ENCODE measurements at places on chromosomes 13 and 19.
A peak's percentile ranks its signal among the peaks of the same experiment; 100 is the strongest.

GRCh38 chr13:26727633-26728032 lies 33.0 kb downstream of the GPR12 start:
- DNase-seq = no peak

- DNase-seq = no peak
These were observed 445.6 kb downstream of the KCTD12 start for GRCh38 chr13:76440568-76440967.

DNA sequence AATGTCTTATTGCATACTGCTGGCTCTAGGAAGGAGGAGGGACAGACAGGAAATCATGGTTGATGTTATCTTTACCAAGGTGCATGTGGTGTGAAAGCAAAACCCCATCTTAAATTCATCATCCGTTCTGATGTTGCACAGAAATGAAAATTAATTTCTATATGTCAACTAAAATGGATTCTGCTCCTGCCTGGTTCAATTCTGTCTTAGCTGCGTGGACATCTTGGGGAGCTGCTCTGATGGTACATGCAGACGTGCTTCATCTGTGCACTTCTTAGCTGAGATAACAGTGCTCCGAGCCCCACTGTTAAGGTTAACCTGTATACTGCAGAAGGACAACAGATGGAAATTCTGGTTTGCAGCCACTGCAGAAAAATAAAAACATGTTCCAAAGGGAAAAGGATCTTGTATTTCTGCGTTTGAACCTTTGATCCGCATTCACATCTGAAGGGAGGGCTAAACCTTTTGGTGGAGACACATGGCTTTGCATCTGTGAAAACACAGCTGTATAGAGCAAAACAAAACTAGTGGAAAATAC lies 155.6 kb downstream of the TM9SF2 start:
- DNase-seq = no peak

- DNase-seq = no peak
These were observed 524.5 kb downstream of the GPC6 start for GRCh38 chr13:93751117-93751516.

GRCh38 chr19:17379221-17379631 lies 2.1 kb upstream of the PLVAP start:
- no peak for DNase-seq

DNA sequence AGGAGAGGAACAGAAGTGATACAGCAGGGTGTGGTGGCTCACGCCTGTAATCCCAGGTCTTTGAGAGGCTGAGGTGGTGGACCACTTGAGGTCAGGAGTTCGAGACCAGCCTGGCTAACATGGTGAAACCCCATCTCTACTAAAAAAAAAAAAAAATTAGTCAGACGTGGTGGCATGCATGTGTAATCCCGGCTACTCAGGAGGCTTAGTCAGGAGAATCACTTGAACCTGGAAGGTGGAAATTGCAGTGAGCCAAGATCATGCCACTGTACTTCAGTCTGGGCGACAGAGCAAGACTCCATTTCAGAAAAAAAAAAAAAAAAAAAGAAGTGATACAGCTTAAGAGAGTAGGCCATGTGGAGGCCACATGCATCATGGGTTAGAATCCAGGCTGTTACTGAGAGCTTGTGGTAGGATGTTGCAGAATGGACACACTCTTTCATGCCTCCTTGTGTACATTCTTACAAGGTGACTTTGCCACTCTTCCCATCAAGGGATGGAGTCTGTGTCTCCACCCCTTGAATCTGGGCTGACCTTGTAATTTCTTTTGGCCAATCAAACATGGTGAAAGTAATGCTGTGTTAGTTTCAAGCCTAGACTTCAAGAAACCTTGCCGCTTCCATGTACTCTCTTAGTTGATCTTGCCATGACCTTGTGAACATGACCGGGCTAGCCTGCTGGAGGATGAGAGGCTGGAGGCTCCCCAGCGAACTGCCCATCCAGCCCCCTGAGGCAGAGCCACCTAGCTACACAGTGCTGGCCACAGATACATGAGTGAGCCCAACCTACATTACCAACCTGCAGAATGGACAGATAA lies 12.3 kb downstream of the FAM187B start:
- DNase-seq = no peak

DNA sequence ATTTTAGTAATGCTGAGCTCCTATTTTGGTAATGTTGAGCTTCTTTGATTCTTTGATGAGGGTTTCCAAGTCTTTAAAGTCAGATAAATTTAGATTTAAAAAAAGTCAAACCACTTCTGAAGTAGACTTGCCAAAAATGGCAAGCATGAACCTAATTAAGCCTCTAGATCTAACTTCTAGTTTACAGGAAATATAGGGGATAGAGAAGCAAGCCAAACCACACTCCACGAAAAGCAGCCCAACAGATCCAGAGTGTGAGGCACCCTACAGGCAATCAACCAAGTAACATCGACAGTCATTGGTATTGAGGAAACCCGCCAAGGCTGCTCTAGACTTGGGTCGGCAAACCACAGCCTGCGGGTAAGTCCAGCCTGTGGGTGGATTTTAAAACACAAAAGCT lies 3.7 kb downstream of the GGACT start:
- no peak for DNase-seq

DNA sequence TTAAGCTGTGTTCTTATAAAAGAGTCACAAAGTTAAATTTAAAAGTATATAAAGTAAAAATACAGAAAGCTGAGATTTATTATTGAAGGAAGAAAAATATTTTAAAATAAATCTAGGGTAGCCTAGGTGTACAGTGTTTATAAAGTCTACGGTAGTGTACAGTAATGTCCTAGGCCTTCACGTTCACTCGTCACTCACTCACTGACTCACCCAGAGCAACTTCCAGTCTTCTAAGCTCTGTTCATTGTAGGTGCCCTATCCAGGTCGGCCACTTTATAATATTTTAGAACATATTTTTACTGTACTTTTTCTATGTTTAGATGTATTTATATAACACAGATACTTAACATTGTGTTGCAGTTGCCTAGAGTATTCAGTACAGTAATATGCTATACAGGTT lies 47.4 kb downstream of the NDFIP2 start:
- DNase-seq = no peak

GRCh38 chr19:54905421-54905802 lies 536 bp upstream of the NCR1 start:
- no peak for DNase-seq

- DNase-seq = no peak
These were observed 429.3 kb downstream of the DIAPH3 start for GRCh38 chr13:59734393-59734792.

DNA sequence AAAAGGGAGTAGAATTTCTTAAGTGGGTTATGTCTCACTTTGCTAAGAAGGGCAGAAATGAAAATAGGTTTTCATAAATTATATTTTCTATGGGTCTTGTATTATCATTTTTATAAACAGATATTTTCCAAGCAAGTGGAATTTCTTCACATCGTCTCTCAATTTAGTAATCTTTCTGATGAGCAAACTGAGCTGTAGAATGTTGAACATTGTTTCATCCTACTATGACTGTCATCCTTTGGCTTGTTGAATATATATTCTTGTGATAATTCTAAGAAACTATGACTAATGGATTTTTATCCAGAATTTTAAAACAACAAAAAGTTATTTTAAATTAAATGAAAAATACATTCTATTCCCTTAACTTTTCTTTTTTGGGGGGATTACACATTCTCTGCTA lies 313.8 kb downstream of the ENOX1 start:
- no peak for DNase-seq

DNA sequence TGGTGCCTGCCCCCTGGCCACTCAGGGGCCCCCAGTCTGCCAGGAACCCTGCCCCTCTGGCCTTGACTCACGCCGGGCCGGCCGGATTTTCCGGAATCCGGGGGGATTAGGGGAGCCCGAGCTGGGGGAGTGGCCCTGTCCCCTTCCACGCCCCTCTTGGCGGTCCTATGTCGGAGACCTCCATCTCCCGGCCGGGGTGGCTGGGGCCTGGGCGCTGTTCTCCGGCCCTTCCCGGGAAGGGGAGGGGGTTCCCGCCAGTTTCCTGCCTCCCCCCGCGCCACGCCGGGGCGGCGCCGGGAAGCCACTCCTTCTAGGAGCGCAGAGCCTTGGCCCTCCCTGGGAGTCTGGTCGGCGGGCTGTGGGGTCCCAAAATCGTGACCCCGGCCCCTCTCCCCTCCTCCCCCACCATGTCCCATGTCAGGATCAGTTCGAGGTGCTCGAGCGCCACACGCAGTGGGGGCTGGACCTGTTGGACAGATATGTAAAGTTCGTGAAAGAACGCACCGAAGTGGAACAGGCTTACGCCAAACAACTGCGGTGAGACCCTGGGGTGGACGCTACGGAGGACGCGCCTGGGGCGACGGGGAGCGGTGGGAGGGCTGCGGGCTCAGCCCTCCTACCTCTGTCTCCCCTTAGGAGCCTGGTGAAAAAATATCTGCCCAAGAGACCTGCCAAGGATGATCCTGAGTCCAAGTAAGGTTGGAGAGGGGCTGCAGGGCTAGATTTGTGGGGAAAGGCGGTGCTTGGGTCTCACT lies 1.3 kb downstream of the TRIP10 start:
- no peak for DNase-seq

DNA sequence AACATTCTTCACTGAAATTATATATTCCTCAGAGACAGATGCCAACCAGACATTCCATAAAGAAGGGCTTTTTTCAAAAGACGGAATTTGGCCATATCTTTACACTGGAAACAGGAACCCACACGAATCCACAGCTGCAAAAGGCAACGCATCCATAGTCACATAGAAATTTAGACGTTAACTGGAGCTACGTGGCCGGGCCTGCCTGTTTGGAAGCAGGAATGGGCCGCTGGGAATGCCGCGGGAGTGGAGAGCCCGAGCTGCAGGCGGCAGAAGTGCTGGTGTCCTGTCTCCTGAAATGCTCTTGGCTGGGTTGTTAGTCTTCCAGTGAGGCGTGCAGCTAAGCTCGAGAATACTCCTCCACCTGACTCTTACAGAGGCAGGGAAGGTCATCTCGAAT lies 122.2 kb downstream of the KL start:
- no peak for DNase-seq

DNA sequence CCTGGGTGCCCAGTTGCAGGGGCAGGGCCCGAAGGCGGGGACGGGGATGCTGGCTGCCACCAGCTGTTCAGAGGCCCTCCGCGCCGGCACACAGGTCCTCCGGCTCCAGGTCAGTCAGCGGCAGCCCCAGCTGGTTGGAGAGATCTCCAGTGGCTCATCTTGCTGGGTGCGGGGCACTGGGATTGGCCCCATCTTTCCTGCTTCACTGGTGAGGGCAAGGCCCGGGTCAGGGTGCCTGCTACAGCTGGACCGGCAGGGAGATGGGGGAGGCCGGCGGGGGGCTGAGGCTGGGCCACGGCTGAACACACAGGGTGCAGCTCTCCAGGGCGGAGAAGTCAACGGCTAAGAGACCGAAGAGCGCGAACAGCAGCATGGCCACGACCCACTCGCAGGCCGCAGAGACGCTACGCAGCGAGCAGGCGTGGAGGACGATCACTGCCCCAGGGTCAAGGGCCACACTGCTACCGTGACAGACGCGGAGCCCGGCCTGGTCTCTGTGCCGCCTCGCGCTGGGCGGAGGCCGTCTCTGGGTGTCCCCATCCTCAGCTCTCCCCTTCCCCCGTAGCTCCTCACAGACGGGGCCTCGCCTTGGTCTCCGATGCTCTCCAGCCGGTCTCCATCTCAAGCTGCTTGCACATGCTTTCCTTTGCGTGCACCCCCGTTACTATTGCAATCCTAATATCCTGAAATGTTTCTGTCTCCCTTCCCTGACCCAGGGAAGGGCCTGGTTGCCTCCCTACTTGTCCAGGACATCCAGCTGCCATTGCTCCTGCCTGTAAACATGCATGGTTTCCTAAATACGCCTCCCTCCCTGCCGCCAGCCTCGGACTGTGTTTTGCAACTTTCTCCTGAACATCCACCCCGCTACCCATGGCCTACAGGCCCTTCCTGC lies 12.3 kb downstream of the TMEM150B start:
- DNase-seq = no peak

DNA sequence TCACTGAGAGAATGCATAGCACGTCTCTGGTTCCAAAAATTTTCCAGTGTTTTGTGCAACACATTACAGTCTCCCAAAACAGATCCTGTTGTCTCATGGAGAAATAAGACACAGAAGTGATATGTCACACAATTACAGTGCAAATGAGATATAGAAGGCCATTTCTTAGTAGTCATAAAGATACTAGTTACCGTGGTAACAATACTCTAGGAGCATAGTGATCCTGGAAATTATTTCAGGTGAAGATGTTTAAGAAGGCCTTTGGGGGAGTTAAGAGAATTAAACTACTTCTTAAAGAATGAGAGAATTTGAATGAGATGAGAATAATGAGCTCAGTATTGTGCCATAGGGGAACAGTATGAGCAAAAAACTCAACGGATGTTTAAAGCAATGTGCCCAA lies 628.0 kb upstream of the MIR17HG start:
- DNase-seq = no peak

DNA sequence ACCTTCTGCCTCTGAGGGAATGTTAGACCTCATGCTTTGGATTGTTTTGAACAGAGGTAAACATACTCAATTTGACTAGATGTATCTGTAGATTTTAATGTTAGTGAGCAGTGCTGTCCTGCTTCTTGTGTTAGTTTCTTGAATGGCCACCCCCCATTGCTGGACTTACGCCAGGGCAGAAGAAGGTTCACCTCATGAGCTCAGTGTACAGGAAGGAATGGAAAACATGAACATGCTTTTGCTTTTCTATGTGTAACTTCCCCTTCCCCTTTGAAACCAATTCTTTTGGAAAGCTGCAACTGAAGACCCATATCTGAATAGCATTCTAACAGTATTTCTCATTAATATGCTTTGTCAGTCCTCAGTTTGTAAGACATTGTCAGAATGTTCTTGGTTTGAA lies 32.3 kb downstream of the WASF3 start:
- no peak for DNase-seq

DNA sequence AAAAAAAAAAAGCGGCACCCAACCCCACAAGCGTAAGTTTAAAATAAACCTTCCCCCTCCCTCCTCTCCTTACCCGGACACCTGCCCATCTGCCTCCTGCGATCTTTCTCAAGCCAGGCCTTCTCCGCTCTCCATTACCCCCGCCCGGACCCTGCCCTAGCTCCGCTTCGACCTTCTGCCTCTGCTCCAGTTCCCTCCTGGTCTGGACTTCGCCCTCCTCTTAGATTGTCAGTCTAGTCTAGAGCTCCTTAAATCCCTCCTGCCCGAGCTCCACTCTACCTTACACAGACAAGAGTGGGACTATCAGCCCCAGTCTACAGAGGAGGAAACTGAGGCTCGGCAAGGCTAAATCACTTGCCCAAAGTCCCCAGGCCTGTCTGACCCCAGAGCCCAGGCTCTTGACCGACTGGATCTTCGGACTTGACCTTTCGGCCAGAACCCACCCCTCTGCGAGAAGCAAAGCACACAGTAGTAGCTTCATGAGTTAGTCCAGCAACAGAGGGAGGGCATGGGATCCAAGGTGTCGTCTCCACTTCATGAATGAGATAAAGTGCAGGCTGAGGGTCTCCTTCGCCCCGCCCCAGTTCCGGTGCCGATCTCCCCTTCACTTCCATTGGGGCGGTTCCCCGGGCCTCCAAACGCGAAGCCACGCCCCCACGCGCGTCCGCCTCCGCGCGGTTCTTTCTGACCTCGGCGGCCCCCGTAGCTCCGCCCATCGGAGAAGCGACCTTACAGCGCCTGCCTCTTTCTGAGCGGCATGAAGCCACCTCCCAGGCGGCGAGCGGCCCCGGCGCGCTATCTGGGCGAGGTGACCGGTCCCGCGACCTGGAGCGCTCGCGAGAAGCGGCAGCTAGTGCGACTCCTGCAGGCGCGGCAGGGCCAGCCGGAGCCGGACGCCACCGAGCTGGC lies at the start of gene SNAPC2:
Gene SNAPC2 (plus strand): TSS at position 729 of the 909 bp plus-strand sequence. CDS start 29 bp downstream, at position 758.
- peak; percentile 93 for DNase-seq
